ENCODE measurements at places on chromosomes 3 and 15.

DNA sequence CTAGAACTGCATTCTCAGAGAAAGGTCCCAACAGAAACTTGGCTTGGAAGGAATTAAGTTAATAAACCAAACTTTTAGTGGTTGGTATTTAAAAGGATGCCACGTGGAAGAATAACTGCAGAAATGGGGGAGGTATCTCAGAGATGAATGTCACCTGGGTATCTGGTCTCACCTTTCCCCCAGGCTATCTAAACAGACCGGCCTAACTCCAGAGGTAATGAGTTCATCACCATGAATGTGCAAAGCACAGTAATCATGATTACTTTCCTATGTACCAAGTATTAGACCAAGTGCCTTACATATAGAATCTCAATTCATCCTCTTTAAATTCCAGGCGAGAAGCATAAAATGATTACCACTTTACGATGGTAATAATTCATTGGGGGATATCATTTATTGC lies 80.8 kb downstream of the FBN1 start:
- no peak for DNase-seq

- DNase-seq, result no peak
Measured at GRCh38 chr15:31574766-31575165, 248.1 kb downstream of the KLF13 start.

- DNase-seq, result no peak
Measured at GRCh38 chr3:62774221-62774620, 101.0 kb downstream of the CADPS start.

GRCh38 chr15:93451265-93451664 lies 362.3 kb upstream of the RGMA start:
- DNase-seq, result no peak

Data from CD4-positive, alpha-beta T cell treated with Interleukin-17A for 4 hours (primary cell).